ENCODE measurements at places on chromosomes 1 and 21.

DNA sequence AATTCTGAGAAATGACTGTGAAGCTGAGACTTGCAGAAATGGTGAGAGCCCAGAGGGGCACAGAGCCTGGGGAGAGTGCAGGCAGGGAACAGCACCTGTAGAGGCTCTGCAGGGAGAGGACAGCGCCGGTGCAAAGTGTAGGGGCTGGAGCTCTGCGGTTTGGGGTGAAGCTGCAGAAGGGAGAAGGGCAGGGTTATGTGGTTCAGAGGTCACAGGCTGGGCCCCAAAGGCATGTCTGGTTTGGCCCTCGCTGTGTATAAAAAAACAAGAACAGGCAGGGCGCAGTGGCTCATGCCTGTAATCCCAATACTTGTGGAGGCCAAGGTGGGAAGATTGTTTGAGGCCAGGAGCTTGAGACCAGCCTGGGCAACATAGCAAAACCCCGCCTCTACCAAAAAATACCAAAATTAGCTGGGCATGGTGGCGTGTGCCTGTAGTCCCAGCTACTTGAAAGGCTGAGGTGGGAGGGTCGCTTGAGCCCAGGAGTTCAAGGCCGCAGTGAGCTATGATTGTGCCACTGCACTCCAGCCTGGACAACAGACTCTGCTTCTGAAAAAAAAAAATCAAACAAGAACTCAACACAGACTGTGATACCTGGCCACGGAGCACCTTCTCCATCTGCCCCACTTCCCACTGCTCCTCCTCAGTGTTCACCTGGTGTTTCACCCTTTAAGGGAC, 29.1 kb downstream of the SERINC2 start:
- no peak for DNase-seq

DNA sequence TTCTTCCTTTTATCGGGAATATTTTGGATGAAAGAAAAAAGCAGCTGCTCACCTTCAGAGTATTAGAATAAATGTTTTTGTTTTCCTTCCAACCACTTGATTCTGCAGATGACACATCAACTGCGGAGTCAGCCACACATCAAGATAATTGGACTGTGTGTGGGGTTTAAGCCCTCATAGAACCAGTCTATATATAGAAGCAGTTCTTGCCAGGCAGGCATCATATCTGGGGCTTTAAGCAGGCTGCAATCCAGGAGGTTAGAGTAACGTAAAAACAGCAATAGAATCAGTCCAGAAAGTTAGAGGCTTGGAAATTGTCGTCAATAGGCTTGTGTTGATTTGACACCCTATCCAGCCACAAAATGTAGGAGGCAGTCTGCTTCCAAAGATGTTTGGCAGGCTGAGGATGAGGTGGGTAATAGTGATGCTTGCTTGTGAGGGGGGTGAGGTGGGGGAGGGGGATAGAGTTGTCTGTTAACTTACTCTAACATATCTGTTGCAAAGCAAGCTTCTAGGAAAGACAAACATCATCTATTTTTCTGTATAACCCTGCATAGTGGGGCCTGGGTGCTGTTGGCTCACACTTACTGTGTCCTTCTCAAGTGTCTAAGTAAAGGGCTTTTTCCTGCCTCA, 64.8 kb downstream of the PEX14 start:
- DNase-seq, result no peak

DNA sequence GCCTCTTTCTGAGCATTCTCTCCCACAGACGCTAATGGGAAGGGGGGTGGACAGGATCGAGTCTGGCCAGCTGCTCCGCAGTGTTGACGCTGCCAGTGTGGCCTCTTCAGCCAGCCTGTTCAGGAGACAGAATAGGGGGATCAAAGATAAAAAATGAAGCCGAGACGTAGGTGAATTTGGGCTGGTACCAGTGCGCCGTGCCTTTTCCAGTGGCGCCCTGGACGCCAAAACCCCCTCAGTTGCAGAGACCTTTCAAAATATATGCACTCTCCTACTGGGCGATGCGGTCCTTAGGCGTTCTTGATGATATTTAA, 1.1 kb downstream of the TTC3 start:
- no peak for DNase-seq

- DNase-seq, result peak; percentile 50
Observed at GRCh38 chr1:56644919-56645676, at the start of gene PRKAA2. PRKAA2 (plus strand) TSS chr1:56645314; CDS start chr1:56645388, 74 bp downstream.

GRCh38 chr1:8171751-8172464, 145.8 kb upstream of the ERRFI1 start:
- no peak for DNase-seq

- DNase-seq, result no peak
Observed at GRCh38 chr1:29801003-29801402, 564.7 kb downstream of the PTPRU start.

GRCh38 chr1:168520832-168521231, 23.0 kb downstream of the XCL2 start:
- DNase-seq, result no peak

GRCh38 chr1:175525222-175525621, 218.2 kb downstream of the TNR start:
- DNase-seq, result no peak

GRCh38 chr1:198649968-198650338, 11.1 kb downstream of the PTPRC start:
- DNase-seq, result no peak

DNA sequence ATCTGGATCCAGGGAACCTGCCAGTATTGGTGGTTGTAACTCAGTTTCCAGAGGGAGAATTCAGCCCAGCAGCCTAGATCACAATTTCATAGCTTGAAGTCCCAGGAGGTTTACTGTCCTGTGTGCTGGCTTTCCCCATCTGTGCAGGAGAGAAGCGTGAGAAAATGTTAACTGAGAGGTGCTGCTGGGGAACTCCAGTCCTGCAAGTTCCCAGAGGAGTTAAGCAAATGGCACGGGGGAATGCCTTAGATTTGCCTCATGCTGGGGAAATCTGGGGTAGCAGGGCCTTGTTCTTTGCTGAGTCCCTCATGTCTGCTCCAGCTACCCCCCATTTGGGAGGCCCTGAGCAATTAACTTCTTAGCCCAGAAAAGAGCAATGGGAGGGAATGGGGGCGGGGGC, 25.1 kb upstream of the SLAMF6 start:
- DNase-seq, result no peak

- no peak for DNase-seq
Observed at GRCh38 chr1:101217148-101217547, 19.7 kb upstream of the S1PR1 start.

GRCh38 chr1:1196431-1197187, 9.8 kb downstream of the TNFRSF18 start:
- DNase-seq, result no peak

- DNase-seq, result no peak
Observed at GRCh38 chr1:154575147-154575927, 7.8 kb downstream of the CHRNB2 start.

DNA sequence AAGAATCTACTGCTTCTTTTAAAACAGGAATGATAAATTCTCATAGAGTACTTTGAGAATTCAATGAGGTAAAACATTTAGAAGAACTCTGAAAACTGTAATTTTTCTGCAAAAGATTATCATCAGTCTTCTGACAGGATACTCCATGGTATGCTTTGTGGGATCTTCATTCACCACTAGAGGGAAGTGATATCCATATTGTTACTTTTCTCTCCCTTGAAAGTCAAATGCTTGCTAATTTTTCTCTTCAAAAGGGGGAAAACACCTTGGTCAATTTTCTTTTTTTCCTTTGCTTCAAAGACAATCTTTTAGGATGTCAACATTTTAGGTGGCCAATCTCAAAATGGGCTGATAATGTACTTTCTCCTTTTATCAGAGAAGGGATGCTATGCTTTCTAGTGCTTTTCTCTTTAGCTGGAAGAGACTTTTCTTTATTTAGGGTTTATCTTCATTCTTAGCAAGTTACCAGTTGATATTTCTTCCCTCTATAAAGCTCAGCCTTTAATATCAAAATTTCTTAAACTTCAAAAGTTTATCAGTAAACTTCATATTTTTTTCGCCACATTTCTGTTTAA, 95.5 kb downstream of the NEGR1 start:
- no peak for DNase-seq

- no peak for DNase-seq
Observed at GRCh38 chr1:77538956-77539518, 143.4 kb downstream of the ZZZ3 start.

DNA sequence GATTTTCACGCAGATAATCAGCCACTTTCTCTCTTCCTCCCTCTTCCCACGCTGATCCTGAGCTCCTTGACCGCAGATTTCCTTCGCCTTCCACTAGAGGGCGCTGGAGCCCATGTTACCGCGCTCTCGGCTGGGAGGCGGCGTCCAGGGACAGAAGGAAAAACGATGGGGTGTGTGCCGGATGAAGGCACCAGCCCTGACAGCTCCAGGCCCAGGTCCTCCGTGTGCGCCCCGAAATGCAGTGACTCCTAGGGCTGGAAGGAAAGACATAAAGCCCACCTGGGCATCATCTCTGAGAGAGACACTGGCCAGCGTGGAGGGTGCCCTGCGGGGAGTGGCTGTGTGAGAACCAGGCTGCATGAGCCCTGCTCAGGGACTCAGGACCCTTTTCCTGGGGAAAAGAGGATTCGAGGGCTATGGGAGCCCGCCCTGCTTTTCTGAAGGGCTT, 44.9 kb upstream of the CYP2J2 start:
- DNase-seq, result peak; percentile 69

DNA sequence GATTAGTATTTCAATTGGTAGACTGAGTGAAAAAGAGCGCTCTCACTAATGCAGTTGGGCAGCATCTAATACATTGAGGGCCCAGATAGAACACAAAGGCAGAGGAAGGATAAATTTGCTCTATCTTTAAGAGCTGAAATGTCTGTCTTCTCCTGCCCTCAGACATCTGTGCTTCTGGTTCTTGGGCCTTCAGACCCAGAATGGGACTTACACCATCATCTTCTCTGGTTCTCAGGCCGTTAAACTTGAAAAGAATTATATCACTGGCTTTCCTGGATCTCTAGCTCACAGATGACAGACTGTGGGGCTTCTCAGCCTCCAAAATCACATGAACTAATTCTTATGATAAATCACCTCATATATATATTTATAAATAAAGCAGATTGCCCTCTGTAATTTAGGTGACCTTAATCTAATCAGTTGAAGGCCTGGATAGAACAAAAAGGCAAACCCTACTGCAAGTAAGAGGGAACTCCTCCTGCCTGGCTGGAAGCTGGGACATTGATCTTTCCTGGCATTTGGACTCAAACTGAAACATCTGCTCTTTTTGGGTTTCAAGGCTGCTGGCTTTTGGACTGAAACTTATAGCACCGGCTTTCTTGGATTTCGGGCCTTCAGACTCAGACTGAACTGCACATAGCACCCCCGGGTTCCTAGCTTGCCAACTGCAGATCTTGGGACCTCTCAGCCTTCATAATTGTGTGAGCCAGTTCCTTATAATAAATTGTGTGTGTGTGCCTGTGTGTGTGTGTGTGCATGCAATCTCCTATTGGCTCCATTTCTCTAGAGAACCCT, 390.4 kb upstream of the PLXNA2 start:
- DNase-seq, result no peak

DNA sequence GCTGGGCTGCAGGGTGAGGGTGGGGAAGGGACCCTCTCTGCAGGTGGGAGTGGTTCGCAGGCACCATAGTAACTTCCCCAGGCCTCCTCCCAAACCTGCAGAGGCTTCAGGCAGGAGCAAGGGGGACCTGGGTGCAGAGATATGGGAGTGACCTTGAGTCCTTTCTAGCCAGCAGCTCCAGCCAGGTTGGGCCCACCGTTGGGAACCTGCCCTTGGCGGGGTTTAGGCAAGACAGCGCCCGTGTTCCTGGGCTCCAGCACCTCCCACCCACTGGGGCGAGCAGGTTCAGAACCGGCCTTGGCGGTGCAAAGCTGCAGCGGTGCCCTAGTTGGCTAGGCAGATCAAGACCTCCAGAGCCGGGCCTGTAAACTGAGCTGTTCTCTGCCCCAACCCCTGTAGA, 2.2 kb upstream of the PRDM16 start:
- DNase-seq, result no peak

DNA sequence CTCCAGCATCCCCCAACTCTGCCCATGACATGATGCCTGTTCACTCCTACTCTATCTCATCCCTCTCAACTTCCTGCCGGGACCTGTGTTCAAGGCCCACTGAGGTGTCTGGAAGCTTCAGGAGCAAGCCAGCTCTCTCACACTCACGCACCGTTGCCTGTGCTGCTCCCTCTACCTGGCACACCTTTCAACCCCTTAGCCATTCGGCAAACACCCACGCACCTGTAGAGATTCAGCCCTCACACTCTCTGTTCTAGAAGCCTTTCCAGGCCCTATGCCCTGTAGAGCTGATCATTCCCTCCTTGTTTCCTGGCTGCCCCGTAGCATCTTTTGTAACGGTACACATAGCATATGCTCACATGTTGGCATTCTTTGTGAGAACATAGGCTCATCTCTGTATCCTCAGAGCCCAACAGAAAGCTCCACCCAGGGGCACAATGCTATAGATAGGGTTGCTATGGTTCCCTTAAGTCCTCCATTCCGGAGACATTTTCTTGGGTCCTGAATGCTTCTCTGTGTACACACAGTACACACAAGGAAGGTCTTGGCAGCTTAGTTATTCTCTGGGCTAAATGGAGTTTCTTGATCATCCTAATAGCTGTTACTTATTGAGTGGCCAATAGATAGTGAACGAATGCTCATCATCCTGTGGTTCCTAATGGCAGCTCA, 1.3 kb downstream of the C8B start:
- no peak for DNase-seq

DNA sequence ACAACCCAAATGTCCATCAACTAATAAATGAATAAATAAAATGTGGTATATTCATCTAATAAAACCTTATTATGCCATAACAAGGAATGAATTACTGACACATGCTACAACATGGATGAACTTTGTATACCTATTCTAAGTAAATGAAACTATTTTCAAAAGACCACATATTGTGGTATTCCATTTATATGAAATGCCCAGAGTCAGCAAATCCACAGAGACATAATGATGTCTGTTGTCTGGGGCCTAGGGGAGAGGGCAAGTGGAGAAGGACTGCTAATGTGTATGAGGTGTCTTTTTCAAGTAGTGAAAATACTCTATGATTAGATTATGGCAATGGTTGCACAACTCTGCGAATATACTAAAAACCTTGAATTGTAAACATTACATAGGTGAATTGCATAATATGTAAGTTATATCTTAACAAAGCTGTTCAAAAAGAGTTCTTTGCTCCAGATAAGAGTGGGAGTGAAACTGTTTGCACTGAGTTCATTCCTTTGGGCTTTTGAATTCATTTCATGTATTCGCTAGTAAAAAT, 464.2 kb downstream of the NUF2 start:
- DNase-seq, result no peak

- no peak for DNase-seq
Observed at GRCh38 chr21:46194374-46195334, 10.4 kb upstream of the SPATC1L start.

DNA sequence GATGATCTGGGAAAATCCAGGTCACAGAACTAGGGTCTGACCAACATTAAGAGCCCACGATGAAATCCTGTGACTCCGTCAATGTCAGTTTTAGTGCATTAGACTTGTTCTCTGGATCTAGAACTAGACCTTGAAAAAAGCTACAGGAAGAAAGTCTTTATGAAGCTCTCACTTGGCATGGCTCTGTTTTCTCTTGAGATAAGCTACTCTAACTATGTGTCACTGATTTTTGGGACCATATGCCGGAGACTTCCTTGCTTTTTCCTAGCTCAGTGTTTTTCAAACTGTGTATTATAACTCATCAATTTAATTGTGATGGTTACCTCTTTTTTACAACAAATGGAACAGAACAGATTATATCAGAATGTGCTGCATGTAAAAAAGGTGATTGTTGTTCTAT, 379.7 kb upstream of the DAB1 start:
- no peak for DNase-seq

All from C1 segment of cervical spinal cord (tissue), 14 donors.